ENCODE measurements at places on chromosomes 1 and 21. TPM values are rescaled to one million over a fixed set of nuclear protein-coding genes. Genes with fewer than 3 reads are reported as not detected.

GRCh38 chr1:172254521-172255222 lies 165.8 kb upstream of the C1orf105 start:
- DNase-seq, result no peak

GRCh38 chr1:113780374-113781146 lies 21.3 kb upstream of the PHTF1 start:
- no peak for DNase-seq

Gene HSD3B2
- not detected for total RNA-seq

Gene CD164L2
- total RNA-seq, result 1.2 TPM

Gene GBP3
- 46.6 TPM for total RNA-seq

Gene ACKR1
- 146 TPM for total RNA-seq

DNA sequence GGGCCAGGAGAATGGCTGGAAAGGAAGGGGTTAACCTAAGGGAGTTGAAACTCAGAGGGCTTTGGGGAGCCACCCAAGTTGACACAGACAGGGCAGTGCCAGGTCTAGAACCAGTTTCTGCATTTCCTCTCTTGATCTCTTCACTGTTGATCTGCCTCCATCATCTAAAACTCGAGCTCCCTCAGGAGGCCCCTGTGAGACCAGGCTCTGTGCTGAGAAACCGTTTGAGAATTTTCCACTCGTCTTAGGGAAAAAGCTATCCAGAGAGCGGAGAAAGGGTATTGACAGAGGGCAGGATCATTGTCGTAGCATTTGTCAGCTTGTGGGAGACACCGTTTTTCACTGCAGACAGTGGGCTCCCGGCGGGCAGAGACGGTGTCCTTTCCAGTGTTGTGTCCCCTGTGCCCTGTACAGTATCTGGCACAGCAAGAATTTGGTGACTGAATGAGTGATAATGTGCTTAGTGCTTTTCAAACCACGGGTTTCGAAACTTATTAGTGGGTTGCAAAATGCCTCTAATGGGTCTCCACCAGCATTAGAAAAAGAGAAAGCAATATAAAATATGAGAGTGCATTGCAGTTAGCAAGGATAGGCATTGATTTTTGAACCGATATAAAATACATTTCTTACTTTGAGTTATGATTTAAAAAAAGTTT lies 31.1 kb downstream of the PROK1 start:
- DNase-seq, result no peak

Gene IGSF9
- 2.2 TPM for total RNA-seq

Gene RPL11
- total RNA-seq, result 895 TPM

Gene MMEL1
- 3.2 TPM for total RNA-seq

GRCh38 chr1:26142159-26142558 lies 16.7 kb upstream of the FAM110D start:
- no peak for DNase-seq

Gene SPATA46
- total RNA-seq, result not detected

Gene S100B
- total RNA-seq, result 4.5 TPM

GRCh38 chr1:41319807-41320711 lies 41.2 kb upstream of the FOXO6 start:
- DNase-seq, result no peak

Gene CAPZB
- total RNA-seq, result 237 TPM

DNA sequence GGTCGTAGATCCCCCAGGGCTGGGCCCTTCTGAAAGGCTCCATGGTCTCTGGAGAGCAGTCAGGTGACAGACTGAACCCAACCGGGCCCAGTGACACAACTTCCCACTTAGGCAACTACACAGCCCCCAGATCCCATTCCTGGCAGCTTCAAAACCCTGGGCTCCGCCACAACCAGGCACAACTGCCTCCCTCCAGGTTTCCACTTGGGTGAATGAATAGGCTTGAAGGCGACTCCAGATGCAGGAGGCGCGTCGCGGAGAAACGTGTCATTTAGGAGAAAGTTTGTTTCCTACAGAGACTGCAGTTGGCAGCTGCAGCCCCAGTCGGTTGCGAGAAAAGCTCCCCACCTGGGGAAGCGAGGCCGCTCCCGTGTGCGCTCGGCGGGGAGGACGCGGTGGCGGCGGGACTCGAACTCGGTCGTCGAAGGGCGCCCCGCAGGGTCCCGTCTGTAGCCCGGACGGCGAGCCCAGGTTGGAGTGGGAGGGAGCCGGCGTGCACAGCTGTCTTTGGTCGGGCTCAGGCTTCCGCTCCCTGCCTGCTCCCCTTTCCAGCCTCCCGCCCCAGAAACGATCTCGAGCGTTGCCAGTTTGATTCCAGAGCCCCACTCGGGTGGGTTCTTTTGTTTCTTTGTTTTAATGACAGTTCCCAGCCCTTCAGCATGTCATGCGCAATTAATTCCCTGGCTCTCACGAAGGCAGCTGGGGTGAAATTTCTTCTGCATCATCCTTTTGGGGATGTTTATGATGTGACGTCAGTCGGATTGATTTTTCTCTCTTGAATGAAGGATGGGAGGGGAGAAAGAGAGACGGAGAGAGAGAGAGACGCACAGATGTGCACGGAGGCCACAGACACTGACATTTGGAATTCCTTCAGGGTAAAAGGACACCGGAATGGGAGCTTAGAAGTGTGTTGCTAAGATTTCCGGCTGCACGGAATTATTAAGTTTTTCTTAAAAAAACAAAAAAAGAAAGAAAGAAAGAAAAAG lies 862 bp upstream of the SGIP1 start:
- DNase-seq, result peak; percentile 60

GRCh38 chr1:161206411-161207140 lies 4.4 kb downstream of the NDUFS2 start:
- DNase-seq, result no peak

Gene ITLN2
- 44.1 TPM for total RNA-seq

DNA sequence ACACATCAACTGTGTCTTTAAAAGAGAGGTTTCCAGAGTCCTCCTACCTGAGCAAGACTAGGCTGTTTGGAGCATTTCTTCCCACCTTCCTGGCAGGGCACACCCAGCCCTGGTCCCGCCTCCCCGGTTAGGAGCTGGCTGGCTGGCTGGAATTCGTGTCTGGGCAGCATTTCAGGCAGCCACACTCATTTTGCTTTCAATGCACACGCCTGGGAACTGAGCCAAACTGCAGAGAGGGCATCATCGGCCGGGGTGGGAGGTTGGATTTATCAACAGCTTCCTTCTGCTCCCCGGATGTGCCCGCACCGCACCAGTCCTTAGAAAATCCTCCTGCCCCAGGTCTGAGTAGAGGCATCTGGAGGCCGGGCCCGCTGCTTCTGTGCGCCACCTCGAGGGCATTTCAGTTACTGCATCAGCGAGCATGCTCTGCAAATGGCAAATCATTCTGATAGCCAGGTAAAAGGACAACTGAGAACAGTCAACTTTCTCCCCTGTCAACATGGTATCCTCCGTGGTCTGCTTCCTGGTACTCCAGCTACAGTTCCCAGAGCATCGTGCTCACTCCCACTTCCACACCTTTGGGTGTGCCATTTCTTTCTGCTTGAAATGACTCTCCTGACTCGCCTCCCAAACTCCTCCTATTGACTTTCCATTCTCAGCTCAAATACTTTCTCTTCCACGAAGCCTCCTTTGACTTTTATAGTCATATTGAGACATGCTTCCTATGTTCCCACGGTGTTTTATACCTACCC lies 20.6 kb downstream of the TCEA3 start:
- DNase-seq, result peak; percentile 92

DNA sequence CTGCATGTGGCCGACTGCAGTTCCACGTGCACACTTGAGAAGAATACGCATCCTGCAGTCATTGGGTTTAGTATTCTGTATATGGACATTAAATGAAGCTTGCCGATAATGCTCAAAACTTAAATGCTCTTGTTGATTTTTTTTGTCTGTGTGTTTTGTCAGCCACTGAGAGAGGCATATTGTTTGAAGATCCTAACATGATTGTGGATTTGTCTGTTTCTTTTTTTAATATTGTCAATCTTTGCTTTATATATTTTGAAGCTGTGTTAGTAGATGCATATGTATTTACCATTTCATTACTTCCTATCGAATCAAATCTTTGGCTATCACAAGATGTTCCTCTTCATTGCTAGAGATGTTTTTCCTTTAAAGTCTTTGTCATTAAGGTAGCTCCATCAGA lies 73.2 kb downstream of the FHAD1 start:
- no peak for DNase-seq

GRCh38 chr1:244863491-244864252 lies 671 bp downstream of the HNRNPU start:
- DNase-seq, result peak; percentile 81

DNA sequence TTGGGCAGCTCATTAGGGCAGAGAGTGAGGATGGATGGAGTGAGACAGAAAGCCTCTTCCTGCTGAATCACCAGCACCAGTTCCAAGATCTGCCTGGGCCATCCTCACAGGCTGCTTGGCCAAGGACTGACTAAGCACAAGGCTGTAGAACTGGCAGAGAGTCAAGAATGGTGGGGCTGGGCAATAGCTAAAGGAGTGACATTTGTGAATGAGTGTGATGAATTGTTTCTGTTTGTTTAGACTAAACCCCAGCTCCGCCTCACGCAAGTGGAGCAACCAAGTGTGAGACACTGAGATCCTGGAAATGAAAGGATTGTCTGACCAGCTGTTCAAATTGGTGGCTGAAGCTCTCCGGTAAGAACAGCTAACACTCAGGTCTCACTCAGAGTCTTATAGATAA lies 38.6 kb downstream of the BRINP2 start:
- DNase-seq, result peak; percentile 61

- DNase-seq, result no peak
Measured at GRCh38 chr21:45351061-45351460, 53.9 kb upstream of the COL18A1 start.

DNA sequence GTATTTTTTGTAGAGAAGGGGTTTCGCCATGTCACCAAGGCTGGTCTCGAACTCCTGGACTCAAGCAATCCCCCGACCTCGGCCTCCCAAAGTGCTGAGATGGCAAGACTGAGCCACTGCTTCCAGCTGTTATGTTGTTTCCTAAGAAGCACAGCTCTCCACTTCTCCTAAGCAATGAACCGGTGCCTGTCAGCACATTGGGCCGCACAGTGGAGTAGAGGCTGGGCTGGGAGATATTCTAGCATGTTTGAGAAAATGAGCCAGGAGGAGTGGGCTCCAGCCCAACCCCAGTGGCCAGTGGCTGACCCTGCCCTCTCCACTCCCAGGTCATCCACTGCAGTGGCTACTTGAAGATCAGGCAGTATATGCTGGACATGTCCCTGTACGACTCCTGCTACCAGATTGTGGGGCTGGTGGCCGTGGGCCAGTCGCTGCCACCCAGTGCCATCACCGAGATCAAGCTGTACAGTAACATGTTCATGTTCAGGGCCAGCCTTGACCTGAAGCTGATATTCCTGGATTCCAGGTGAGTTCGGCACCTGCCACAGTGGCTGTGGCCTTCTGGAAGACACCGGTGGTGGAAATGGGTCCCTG lies 27.0 kb downstream of the SIM2 start:
- DNase-seq, result peak; percentile 46

DNA sequence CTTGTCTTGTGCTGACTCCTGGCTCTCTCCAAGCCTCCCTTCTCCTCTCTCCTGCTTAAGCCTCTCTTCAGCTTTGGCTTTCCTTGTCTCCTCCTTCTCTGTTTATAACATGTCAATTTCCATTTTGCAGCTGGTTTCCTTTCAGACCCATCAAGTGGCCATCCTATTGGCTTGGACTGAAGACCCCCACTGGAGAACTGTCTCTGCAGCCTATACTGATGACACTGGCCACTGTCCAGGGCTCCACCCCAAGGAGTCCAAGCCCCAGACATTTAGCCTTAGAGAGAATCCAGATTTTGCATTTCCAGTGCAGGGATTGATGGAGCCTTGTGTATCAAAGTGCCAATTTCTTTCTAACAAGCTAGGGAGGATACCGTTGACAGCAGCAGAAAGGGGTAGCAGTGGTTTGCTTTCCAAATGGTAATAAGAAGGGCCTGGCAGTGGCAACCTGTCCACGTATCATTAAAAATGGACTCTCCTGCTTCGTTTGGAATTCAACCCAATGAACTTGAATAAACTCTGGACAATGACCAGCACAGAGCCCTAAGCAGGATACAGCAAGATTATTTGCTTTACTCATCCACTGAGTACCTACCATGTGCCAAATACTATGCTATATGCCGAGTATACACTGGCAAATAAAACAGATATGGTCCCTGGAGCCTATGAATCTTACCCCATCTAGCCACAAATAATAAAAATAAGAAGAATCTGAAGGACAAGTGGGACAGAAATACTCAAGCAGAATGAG lies 6.5 kb downstream of the OVAAL start:
- no peak for DNase-seq

GRCh38 chr21:33511639-33512038 lies 20.1 kb upstream of the DNAJC28 start:
- DNase-seq, result no peak

DNA sequence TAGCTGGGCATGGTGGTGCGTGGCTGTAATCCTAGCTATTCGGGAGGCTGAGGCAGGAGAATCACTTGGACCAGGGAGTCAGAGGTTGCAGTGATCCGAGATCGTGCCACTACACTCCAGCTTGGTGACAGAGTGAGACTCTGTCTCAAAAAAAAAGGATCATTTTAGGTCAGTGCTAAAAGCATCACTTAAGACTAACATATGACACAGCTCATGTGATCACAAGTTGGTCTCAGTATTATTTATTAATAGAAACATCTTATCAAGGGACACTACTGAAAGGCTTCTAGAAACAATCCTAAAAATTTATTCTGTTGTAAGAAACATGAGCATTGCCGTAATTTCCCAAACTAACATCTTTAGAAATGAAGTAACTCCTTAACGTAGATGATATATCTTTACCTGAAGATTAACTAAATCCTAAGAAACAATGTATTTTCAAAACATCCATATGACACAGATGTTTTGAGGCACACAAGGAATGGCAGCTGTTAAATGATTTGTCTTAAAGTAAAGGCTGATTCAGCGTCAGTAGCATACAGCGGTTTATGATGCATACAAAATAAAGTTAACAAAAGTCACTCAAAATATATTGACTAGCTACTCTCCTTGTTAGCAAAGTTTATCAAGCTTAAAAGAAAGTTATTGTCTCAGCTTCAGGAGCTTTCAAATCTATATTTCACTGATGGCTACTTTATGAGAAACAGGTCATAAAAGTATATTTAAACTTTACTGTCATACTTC lies 2.6 kb downstream of the NIBAN1 start:
- DNase-seq, result no peak

Gene UCK2
- 14.7 TPM for total RNA-seq

- no peak for DNase-seq
Measured at GRCh38 chr1:221648201-221648600, 93.7 kb downstream of the DUSP10 start.

DNA sequence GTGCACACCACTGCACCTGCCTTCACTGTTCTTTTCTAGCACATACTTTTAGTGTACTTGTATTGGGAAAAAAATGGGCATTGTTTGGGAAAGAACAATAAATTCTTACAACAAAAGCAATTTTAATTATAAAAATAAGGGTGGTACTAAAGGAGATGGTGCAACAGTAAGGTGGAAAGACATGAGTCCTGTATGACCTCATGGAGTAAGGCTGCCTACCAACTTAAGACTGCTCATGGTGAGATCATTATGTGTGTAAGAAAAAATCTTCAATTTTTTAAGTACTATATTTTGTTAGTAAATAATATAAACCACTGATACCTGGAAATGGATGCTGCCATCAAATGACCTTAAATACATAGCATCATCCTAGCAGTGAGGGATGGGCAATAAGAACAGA lies 29.6 kb upstream of the PHGDH start:
- no peak for DNase-seq

Gene FAM72D
- 0.43 TPM for total RNA-seq

Measured in upper lobe of right lung (tissue), 1 donor.